Activated CD8-positive, alpha-beta memory T cell treated with anti-CD3 and anti-CD28 coated beads, Interleukin-2, amount 10 ng/mL, durations not matched to agents 7 days and 5 days (primary cell): ENCODE measurements at places on chromosomes 7 and 10. TPM values are rescaled to one million over a fixed set of nuclear protein-coding genes. Genes with fewer than 3 reads are reported as not detected.

DNA sequence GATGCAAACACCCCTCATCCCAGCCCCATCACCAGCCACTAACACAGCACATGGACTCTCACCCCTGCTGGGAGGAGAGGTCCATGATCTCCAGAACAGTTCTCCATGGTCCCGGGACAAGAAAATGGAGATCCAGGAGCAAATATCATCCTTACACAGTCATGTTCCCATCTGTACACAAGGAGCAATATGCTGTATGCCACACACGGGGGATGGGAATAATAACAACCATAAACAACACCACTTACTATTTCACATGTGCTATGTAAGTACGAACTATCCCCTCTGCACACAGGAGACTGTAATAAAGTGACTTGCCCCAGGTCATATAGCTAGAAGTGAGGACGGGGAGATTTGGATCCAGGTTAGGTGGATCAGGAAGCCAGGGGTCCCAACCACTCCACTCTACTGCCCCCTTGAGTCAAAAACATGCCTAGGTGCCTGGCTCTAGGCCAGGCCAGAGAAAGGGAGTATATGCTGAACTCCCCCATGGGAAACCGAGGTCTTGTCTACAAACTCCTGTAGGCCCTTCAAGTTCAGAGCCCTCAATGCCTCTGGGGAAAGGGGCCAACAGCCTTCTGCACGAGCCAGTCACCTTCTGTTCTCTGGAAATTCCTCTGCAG is 34.1 kb downstream of the LRRC20 start:
- no peak overlapping the region for H3K27ac ChIP-seq
- DNase-seq: peak; percentile 64
- peaks cover 8% of the 10 kb centered on the region for H3K4me1 ChIP-seq
- no peak overlapping the region for H3K4me3 ChIP-seq
- no peaks in the 10 kb centered on the region for H3K27me3 ChIP-seq

GRCh38 chr10:52308251-52309031 is 5.6 kb upstream of the DKK1 start:
- no peak for DNase-seq
- H3K4me1 ChIP-seq: no peaks in the 10 kb centered on the region
- no peaks in the 10 kb centered on the region for H3K36me3 ChIP-seq
- no peak overlapping the region for H3K27ac ChIP-seq

DNA sequence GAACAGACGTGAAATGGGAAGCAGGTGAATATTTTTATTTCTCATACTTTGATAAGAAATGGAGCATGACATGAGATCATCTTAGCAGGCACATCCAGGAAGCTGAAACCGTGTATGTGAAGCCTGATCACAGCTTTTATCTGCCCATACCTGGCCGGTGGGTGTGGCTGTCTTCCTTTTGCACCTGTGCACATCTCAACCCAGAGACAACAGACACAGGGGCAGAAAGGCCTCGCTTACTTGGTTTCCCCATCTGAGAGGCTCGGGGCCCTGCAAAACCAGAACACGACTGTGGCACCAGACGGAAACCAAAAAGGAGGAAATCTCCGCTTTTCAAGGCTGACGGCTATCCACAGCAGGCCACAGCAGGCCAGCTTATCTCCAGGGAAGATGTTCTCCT is 116.4 kb downstream of the TCERG1L start:
- H3K4me1 ChIP-seq: no peaks in the 10 kb centered on the region
- no peak overlapping the region for H3K27ac ChIP-seq
- peak; percentile 23 for DNase-seq
- no peaks in the 10 kb centered on the region for H3K36me3 ChIP-seq

- no peaks in the 10 kb centered on the region for H3K4me1 ChIP-seq
- H3K27ac ChIP-seq: no peak overlapping the region
- H3K4me3 ChIP-seq: no peak overlapping the region
- peaks cover 68% of the 10 kb centered on the region for H3K27me3 ChIP-seq
- no peaks in the 10 kb centered on the region for H3K36me3 ChIP-seq
- DNase-seq: no peak
Measured at GRCh38 chr10:114000457-114001010, 43.1 kb upstream of the ADRB1 start.

- H3K4me3 ChIP-seq: no peak overlapping the region
- no peaks in the 10 kb centered on the region for H3K27me3 ChIP-seq
- no peak overlapping the region for H3K27ac ChIP-seq
- no peaks in the 10 kb centered on the region for H3K36me3 ChIP-seq
- no peak for DNase-seq
Measured at GRCh38 chr7:39727231-39728012, 104.0 kb downstream of the RALA start.

DNA sequence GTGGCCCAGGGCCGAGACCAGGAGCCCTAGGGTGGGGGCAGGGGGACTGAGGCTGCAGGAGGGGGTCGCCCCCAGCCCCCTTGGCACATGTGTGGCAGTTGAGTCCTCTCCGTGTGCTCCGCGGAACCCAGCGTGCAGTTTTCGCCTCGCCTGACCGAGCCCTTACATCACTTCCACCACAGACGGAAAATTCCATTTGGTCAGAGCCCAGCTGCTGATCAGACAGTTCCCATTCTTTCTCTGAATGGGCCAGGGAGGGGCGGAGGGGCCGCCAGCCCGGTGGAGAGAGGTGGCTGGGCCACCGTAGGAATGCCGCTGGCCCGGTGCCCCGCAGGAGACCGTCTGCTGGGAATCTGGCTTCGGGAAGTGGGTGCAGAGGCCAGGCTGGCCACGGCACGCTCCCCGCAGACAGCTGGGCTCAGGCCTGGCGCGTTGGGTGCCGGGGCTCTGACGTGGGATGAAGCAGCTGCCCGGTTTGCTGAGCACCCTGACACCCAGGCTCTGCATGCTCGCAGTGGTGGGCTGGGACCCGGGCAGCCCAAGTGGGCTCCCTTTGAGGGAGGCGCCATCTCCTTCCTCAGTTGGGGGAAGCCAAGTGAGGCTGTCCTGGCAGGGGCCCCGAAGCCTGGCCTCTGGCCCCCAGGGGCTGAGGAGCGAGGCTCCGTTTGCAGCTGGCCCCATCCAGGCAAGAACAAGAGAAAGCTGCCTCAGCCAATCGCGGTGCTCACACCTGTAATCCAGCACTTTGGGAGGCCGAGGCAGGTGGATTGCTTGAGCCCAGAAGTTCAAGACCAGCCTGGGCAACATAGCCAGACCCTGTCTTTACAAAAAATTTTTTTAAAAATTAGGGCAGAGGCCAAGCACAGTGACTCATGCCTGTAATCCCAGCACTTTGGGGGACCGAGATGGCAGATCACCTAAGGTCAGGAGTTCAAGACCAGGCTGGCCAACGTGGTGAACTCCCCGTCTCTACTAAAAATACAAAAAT is 9.9 kb downstream of the TTYH3 start:
- H3K36me3 ChIP-seq: no peaks in the 10 kb centered on the region
- peaks cover 21% of the 10 kb centered on the region for H3K4me1 ChIP-seq

DNA sequence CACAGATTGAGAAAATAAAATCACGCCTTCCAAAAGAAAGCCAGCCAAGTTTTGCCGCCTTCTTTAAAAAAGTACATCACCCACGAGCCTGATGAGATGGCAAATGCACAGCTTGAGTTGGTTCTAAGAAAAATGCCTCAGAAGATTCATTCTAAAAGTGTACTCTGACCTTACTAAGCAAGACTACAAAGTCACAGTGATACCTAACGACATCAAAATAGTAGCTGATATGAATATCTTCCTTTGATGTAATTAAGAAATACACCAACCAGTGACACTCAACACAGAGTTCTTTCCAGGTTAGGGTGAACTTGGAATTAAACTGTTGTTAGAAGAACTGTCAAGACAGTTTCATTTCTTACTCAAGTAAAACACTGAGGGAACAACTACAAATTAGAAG is 78.0 kb upstream of the AMPH start:
- H3K27ac ChIP-seq: no peak overlapping the region
- H3K4me1 ChIP-seq: peaks cover 4% of the 10 kb centered on the region
- no peak overlapping the region for H3K4me3 ChIP-seq
- peaks cover 9% of the 10 kb centered on the region for H3K27me3 ChIP-seq

- DNase-seq: no peak
- H3K4me1 ChIP-seq: no peaks in the 10 kb centered on the region
- no peaks in the 10 kb centered on the region for H3K27me3 ChIP-seq
- H3K4me3 ChIP-seq: no peak overlapping the region
Measured at GRCh38 chr10:130905386-130905785, 406.1 kb downstream of the TCERG1L start.

DNA sequence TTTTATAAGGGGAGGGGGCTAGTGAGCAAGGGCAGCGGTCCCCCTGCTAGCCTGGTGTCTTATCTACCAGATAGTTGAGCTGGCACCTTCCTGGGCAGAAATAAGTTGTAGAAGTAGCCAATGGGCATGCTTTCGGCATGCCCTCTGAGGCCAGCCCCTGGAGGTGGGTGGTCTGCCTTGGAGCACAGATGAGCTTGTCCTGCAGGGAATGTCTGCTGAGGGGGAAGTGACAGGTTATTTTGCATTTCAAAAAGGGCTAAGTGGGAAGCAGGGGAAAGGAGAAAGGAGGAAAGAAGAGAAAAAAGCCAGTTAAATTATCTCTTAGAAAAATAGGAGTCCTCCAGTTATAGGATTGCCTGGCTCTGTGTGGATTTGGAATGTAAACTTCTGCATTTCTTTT is 88.9 kb downstream of the GPR26 start:
- no peaks in the 10 kb centered on the region for H3K36me3 ChIP-seq
- no peak overlapping the region for H3K4me3 ChIP-seq
- no peaks in the 10 kb centered on the region for H3K27me3 ChIP-seq
- DNase-seq: no peak
- H3K4me1 ChIP-seq: no peaks in the 10 kb centered on the region
- no peak overlapping the region for H3K27ac ChIP-seq

DNA sequence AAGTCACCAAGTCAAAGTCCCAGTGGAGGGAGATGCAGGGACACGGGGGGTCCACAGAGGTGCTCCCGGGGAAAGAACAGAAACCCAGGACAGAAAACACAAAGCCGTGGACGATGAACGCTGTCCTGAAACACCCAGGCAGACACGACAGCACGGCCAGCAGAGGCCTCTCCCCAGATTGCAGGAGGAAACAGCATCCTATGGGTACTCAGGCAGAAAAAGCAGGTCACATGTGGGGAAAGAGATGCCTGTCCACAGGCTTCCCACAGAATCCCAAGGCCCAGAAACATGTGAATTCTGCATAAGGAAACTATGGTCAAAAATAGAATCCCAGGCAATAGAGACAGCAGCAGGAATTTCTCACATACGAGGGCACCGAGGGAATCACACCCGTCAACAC is 53.6 kb upstream of the ADGRA1 start:
- peaks cover 11% of the 10 kb centered on the region for H3K27me3 ChIP-seq
- H3K36me3 ChIP-seq: no peaks in the 10 kb centered on the region
- no peak overlapping the region for H3K27ac ChIP-seq

DNA sequence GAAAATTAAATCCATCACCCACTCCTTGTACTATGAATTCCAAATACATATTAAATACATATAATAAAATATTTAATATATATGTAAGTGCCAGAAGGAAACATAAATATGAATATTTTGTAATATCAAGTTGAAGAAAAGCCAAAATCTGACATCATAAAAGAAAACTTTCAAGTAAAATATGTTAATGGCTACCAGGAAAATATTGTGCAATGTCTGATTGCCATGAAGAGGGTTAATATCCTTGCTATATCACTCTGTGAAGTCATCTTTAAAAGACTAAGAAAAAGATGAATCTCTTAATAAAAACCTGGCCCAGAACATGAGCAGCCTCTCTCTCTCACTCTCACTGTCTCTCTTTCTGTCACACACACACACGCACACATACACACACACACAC is 130.2 kb downstream of the EGFR start:
- no peak overlapping the region for H3K4me3 ChIP-seq
- no peaks in the 10 kb centered on the region for H3K4me1 ChIP-seq
- no peaks in the 10 kb centered on the region for H3K27me3 ChIP-seq
- H3K36me3 ChIP-seq: no peaks in the 10 kb centered on the region
- no peak for DNase-seq
- H3K27ac ChIP-seq: no peak overlapping the region

DNA sequence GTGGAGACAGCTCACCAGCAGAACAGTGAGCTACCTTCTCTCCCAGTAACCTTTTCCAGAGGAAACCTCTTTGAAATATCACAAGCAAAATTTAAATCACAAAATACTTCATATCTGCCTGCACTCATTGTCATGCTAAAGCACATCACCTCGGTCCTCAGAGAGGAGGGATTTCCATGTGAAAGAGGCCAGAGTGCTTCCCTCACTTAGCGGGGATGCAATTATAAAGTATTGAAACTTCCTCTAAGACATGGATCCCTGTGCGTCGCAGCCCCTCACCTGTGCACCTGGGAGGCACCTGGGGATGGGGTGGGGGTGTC is 457.9 kb downstream of the DNAJB6 start:
- H3K36me3 ChIP-seq: no peaks in the 10 kb centered on the region
- H3K4me3 ChIP-seq: no peak overlapping the region
- no peaks in the 10 kb centered on the region for H3K4me1 ChIP-seq
- H3K27me3 ChIP-seq: no peaks in the 10 kb centered on the region

- no peak overlapping the region for H3K4me3 ChIP-seq
- H3K4me1 ChIP-seq: peaks cover 1% of the 10 kb centered on the region
- peaks cover 3% of the 10 kb centered on the region for H3K36me3 ChIP-seq
- H3K27me3 ChIP-seq: no peaks in the 10 kb centered on the region
- DNase-seq: no peak
- H3K27ac ChIP-seq: no peak overlapping the region
Measured at GRCh38 chr7:38830826-38831225, 78.2 kb downstream of the VPS41 start.

DNA sequence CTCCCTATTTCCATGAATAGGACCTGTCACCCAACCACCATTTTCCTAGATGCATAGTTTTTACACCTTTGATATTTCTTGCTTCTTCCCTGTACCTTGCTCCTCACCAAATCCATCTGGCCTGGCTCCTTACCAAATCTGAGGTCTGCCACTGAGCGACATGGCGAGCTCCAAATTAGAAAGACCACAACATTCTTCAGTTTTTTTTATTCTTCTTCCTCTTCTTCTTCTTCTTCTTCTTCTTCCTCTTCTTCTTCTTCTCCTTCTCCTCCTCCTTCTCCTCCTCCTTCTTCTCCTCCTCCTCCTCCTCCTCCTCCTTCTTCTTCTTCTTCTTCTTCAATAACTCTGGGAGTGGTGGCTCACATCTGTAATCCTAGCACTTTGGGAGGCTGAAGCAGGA is 7.1 kb downstream of the CPED1 start:
- H3K36me3 ChIP-seq: no peaks in the 10 kb centered on the region
- no peak overlapping the region for H3K27ac ChIP-seq
- H3K4me1 ChIP-seq: peaks cover 16% of the 10 kb centered on the region
- peaks cover 30% of the 10 kb centered on the region for H3K27me3 ChIP-seq
- no peak for DNase-seq

The TMEM196 gene
- total RNA-seq: not detected

The SPDYE8 gene
- not detected for total RNA-seq

The HYCC1 gene
- 125 TPM for total RNA-seq

The OR2A5 gene
- not detected for total RNA-seq
